ENCODE measurements at places on chromosomes 13 and 19. TPM values are rescaled to one million over a fixed set of nuclear protein-coding genes. Genes with fewer than 3 reads are reported as not detected.
A peak's percentile ranks its signal among the peaks of the same experiment; 100 is the strongest.

- no peak for DNase-seq
These were observed 665.6 kb upstream of the ARGLU1 start for GRCh38 chr13:107233541-107233940.

RAB11B gene
- total RNA-seq: 57.5 TPM

DNA sequence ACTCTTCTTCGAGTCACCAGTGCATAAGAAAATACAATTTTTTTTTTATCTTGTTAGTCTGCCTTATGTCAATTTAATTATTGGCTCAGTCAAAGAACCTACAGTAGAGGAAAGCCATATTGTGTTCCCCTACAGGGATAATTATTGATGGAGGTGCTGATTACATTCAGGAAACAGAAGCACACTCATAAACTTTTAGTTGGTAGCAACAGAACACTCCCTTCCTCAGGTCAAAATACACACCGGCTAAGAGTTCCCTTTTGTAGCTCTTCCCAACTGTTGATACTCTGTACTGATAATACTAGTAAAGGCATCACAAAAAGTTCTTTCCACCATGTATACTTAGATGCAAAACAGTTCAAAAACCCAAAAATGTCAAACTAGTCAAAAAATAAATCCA, 18.4 kb downstream of the FOXO1 start:
- DNase-seq: no peak

C19orf85 gene
- total RNA-seq: not detected

- no peak for DNase-seq
These were observed 121.9 kb upstream of the MLNR start for GRCh38 chr13:49098198-49098597.

GRCh38 chr19:7908078-7908699, 4.5 kb downstream of the MAP2K7 start:
- DNase-seq: peak; percentile 44
